ENCODE measurements at places on chromosomes 5 and 9. TPM values are rescaled to one million over a fixed set of nuclear protein-coding genes. Genes with fewer than 3 reads are reported as not detected.

- no peak for DNase-seq
These were observed 100.0 kb upstream of the IL6ST start for GRCh38 chr5:56094579-56095361.

DNA sequence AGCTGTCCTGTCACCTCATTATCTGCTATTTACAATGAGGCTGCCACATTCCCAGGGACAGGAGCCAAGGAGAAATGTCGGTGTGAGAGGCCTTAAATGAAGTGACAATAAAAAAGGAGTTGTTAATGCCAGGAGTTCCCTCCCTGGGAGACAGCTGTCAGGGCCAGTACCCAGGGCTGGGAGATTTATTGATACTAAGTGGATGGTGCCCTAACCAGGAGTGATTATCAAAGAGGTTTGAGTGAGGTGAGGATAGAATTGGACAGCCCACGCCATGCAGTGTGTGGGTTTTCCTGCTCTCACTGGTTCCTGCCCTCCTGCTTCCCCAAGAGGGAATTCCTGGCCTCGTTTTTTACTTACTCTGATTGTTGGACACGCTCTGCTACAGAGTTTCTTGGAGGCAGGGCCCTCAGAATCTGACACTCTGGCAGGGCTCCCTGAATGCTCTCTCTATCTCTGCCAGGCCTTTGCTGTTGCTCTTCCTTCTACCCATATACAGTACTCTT, 150.8 kb downstream of the GRIA1 start:
- DNase-seq = no peak

The EPB41L4B gene
- total RNA-seq = 18.9 TPM

The FAM221B gene
- not detected for total RNA-seq

Measured in H9 (cell line).